ENCODE measurements at places on chromosomes 12 and 14.

DNA sequence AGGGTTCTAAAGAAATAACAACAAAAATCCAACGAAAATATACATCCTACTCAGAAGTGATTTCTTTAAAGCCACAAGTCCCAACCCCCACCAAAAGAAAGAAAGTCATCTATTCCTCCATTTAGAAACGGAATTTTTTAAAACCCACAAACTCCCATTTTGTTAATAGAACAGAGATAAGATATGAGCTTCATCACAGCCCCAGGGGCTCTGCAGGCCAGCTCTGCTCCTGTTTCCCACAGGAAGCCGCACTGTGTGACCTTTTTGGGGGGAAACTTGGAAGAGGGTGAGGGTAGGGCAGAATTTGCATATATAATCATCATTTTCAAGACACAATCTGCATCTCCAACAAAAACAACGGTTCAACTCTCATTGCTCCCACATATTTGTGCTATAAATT, 2.8 kb downstream of the FBXL14 start:
- peak; percentile 67 for DNase-seq

DNA sequence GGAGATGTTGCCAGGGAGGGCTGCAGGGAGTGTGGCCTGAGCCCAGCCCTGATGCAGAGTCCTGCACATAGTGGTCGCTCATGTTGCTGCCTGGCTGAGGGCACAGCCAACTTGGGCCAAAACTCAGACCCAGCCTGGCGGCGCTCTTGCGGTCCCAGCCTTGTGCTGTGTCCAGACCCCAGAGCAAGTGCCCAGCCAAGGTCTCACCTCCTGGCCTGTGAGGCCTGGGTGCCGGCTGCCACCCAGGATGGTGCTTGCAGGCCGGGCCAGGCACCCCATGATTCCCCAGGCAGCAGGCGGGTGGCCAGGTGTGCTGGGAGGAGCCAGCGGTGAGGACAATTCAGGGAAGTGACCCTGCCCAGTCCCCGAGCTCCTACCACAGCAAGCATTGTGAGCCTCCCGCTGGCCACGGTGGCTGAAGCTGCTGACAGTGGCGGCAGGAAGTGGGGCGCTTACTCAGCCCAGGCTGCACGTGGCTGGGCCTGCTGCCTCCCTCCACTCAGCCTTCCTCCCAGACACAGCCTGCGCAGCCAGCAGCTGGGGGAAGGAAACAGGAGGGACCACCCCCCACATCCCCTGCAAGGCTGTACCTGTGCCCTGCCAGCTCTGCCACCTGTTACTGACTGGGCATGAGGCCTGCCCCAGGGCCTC, 17.7 kb upstream of the PGF start:
- peak; percentile 64 for DNase-seq

DNA sequence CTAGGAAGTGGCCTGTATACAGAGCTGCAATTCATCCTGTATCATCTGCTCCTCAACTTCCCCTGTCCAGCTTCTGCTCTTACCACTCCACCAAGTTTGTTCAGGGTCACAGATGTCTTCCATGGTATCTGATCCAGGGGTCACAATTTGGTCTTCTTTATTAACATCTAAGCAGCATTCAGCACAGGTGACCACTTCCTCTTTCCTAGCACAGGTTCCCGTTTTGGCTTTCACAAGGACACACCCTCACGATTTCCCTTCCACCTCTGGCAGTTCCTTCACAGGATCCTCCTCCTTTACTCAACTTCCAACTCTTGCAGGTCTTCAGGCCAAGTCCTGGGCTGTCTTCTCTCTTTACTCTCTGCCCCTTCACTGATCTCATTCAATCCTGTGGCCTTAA, 93.6 kb downstream of the TTC7B start:
- DNase-seq: no peak

DNA sequence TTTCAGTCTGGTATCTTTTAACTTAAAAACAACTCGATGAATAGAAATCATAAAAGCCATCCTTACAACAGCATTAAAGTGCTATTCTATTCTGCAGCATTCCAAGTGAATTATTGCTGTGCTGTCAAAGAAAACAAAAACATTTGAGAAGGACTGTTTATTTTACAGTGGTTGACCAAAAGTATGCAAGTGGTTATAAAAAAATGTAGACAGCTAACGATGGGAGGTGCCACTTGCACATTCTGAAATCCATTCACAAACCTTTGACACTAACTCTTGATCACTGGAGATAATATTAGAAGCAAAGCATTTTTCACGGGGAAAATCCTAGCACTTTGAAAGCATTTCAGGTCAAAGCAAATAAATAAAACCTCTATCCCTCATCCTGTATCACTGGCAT, 55.6 kb downstream of the HMGA2 start:
- peak; percentile 96 for DNase-seq

- DNase-seq: no peak
These were observed 51.9 kb upstream of the KCNA5 start for GRCh38 chr12:4991801-4992200.

DNA sequence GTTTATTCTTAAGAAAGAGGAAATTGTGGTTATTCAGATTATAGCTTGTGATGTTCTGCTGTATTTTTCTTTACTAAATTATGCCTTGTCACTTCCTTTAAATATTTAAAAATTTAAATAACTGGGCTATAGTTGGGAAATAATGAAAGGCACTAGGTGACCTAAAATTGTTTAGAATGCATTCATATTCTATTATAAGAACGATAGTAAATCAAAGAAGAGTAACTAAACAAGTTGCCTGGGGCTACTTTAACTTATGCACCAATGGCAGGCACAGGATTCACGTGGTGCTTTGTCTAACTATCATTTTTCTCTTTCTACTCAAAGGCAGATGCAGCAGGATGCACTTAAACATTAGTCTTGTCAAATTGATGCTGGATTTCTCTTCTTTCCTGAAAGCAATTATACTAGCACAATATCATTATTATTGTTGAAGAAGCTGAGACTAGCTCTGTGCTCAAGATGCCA, 190.7 kb upstream of the PPFIA2 start:
- DNase-seq: no peak

DNA sequence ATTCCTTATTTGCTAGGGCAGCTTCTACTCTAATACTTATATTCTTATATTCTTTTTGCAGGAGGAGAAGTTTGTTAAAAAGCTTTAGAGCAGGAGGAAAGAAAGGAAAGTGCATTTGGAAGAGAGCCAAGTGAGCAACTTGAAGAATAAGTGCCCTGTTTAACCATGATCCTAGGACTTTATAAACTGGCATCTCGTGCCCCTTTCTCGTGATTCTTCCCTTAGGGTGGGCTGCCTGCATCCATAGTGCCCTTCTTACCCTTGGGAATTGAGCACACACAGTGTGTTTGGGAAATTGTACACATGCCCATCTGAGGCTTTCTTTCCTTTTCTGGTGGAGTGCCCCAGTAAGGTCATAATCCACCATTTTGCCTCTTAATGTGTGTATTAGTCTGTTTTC, 141.9 kb downstream of the NUBPL start:
- no peak for DNase-seq

DNA sequence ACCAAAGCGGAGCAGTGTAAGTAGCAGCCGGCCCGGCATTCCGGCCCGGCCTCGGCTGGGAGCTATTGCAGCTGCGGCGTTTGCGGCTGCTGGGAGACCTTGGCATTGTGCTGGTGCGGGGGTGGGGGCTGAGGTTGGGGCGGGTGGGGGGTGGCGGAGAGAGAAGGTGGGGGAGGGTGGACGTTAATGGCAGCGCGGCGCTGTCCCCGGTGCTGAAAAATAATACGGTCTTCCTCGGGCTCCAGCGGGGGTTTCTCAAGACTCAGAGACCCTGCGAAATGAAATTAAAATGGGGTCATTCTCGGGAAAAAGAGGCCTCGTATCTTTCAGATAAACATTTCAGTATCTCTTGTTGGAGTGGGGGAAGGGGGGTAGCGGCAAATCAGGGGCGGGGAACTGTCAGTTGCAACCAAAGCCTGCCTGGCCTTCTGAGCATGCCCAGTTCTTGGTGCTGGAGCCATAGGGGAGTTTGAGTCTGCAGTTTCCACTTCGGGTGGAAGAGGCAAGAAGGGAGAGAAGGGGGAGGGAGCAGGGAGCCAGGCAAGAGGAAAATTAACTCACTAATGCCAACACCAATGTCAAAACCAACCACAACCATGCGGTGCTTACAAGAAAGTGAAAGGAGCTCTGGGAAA, 414 bp downstream of the UNC79 start:
- DNase-seq: peak; percentile 0

- DNase-seq: no peak
These were observed 63.5 kb downstream of the PRMT8 start for GRCh38 chr12:3554371-3555115.

DNA sequence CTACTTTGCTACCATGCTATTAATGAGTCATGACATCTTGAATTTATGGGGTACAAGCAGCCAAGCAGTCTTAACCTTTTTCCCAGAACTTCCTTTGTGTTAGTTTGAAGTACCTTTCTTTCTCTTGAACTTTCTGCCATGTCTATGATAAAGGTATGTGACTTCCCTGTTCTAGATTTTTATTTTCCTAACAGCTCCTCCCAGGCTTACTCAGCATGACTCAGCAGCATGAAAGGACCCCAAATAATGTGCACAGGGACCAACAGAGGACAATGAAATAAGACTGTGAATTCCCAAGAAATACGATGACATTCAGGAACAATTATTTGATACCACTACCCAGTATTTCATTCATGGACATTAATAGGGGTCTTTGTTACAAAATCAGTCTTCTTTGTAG, 60.0 kb downstream of the TTC6 start:
- DNase-seq: no peak

DNA sequence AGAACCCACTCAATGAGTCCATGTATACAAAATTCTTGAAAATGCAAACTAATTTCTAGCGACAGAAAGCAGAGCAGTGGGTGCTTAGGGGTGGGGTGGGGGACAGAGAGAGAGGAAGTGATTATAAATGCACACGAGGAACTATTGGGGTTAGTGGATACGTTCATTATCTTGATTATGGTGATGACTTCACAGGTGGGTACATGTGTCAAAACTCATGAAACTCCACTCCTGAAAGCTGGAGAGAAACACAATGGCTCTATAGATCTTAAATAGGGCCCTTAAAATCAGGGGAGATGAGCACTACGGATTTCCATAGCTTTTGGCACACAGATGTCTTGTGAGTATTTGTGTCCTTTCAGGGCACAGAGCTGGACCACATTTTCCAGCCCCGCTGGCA, 59.9 kb downstream of the STON2 start:
- DNase-seq: no peak

GRCh38 chr12:103758310-103759089, 82.5 kb downstream of the NT5DC3 start:
- no peak for DNase-seq

- DNase-seq: peak; percentile 92
These were observed 188.7 kb downstream of the KITLG start for GRCh38 chr12:88391556-88391955.

GRCh38 chr12:131737150-131737827, 26.4 kb downstream of the SFSWAP start:
- DNase-seq: peak; percentile 71

DNA sequence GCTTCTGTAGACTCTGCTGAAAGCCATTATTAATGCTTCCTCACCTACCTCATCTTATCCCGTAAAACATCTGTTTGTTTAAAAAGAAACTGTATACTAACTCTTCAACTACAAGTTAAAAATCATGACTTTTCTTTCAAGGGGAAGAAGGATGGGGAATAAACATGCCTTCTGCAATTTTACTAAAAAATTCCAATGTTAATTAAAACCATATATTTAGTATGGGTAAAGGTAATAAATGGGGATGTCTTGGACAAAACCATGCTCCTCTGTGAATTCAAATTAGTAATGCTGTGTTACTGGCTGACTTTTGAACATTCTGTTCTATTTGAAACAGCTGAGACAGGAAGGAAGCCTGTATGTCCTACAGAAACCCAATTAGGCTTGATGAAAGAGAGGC, 311.1 kb upstream of the DIO2 start:
- no peak for DNase-seq

DNA sequence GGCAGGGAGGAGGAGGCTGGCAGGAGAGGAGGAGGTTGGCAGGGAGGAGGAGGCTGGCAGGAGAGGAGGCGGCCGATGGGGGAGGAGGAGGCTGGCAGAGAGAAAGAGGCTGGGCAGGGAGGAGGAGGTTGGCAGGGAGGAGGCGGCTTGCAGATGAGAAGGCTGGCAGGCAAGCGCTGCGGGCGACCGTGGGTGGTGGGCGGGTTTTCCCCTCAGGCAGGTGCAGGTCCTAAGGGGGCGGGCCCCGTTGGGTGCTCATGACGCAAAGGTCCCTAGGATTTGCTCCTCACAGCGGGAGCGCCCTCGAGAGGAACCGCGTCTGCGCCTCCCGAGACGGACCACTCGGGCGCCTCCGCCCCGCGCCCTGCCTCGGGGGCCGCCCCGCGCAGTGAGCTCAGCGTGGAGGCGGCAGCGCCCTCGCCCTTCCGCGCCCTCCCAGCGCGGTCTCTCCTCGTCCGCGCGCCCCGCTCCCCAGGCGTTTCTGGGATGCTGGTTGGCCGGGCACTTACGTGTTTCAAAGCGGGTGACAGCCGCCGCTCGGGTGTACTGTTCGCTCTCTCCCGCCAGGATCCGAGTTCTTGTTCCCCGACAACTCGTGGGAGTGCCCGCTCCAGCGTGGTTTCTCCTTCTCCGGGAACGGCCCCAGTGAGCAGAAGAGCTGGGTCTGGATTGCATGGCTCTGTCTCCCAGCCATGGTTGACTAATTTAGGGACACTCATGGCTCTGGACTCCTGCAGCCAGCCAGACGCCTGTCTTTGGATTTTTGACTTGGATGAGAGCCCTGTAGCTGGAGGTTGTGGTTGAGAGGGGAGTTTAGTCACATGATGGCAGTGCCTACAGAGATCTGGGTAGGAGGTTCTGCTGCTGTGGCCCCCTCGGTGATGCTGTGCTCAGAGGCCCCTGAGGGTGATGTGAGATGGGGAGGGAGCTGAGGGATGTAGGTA, 64.1 kb upstream of the PPP4R3A start:
- DNase-seq: peak; percentile 73

GRCh38 chr14:97441740-97442362, 644.7 kb downstream of the VRK1 start:
- no peak for DNase-seq

GRCh38 chr14:25010471-25010870, 39.5 kb downstream of the STXBP6 start:
- DNase-seq: peak; percentile 41

DNA sequence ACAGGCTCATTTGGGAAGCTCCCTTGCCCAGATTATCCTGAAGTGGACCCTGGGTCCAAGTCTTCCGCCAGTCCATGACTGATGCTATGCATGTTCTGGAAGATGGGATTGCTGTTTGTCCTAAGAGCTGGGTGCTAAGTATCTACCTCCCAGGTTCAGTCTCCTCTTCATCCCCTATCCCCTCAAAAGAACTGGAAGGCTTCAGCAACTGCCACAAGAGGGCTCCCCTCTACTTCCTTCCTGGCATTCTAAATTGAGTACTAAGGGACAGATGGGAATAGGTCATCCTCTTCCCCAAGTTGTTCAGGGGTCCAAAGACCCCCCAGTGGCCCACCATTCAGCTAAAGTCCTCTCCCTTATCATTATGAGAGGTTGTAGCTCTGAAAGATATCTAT, 9.0 kb upstream of the FKBP11 start:
- peak; percentile 19 for DNase-seq

Measured in EH (cell line).